Vagina (tissue), 2 donors: ENCODE measurements at places on chromosomes 6 and 20.
A peak's percentile ranks its signal among the peaks of the same experiment; 100 is the strongest.

DNA sequence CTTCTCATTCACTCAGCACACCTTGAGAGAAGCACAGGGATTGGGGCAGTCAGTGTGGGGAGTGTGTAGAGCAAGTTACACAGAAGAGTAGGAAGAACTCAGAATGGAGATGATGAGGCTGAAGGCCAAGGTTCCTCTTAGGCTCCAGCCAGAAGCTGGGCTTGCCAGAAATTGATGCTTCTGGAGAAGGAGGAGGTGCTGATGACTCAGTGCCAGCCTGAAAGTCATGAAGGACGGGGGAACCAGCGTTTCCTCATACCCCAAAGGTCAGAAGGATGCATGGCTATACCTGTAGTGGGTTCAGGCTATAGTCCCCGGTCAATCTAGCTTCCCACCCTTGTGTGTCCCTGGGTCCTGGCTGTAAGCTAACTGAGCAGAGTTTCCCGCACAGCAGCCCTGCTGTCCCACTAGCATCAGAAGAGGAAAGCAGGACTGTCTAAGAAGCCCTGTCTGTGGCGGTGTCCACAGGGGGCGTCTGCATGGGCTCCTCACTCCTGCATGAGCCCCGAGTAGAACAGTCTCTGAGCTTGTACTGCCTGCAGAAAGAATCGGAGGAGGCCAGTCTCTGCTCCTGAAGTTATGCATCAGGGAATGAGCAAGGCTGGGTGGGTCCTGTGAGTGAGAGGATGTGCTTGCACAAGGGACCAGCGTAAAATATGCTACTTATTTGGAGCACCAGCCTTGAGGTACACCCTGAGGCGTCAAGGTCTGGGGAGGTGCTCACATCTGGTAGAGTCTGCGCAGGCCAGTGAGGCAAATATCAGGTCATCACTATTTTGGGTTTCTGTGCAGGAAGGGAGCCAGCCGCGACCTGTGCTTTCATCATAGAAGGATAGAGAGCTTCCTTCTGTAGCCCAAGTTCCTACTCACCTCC lies 148.5 kb downstream of the MRPL14 start:
- peak; percentile 72 for DNase-seq

- no peak for DNase-seq
Observed at GRCh38 chr20:32495217-32495565, 89.9 kb downstream of the NOL4L start.

DNA sequence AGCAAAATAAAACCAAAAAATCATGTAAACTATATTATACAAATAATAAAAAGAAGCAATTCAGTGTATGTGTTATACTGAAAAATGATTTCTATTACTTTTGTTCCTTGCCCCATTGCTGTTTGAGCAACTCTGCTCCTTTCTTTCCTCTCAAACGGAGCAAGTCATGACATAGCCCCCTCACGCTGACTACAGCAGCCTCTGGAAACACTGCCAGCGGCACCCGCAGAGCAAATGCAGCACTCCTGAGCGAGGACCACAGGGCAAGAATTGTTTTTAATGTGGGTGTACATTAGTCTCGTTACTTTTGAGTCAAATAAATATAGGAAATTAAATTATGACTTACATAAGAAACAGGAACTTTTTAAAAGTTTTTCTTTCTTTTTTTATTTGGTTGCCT lies 350.1 kb upstream of the HSF2 start:
- no peak for DNase-seq

DNA sequence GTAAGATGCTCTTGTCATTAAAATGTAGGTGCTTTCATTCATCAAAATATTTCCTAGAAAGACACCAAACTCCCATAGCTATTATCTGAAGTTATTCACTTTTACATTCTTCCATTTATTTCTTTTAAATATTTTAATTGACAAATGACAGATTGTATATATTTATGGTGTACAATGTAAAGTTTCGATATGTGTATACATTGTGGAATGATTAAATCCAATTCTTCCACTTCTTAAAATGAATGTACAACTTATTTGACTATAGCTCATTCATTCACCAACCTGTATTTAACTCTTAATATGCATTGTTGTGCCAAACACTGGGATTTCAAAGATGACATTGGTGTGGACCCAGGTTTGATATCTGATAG lies 41.0 kb downstream of the CCN2 start:
- no peak for DNase-seq
